ENCODE measurements at places on chromosomes 1 and 21.

DNA sequence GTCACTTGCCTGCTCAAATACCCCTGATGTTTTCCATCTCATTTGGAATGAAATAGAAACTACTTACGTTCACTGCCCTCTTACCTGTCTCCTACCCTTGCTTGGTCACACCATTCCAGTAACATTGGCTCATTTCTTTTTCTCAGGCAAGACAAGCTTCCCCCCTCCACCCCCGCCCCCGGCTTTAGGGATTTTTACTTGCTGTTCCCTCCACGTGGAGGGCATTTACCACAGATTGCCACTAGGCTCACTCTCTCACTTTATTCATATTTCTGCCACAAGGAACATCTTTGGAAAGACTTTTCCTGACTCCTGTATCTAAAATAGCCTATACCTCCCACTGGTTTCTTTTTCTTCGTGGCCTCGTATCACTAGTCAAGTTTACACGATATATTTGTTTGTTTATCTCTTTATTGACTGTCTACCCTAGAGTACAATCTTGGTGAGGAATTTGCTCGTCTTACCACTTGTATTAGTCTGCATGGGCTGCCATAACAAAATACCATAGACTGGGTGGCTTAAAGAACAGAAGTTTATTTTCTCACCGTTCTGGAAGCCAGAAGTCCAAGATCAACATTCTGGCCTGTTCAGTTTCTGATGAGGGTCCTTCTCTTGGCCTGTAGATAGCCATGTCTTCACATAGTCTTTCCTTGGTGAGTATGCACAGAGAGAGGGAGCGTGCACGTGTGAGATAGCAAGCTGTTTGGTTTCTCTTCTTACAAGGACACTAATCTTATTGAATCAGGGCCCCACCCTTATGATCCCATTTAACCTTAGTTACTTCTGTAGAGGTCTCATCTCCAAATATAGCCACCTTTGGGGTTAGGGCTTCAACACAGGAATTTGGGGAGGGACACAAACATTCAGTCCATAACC, 126.2 kb downstream of the NRDC start:
- no peak for DNase-seq

- DNase-seq = no peak
Measured at GRCh38 chr1:210257698-210258529, 25.3 kb downstream of the SERTAD4 start.

DNA sequence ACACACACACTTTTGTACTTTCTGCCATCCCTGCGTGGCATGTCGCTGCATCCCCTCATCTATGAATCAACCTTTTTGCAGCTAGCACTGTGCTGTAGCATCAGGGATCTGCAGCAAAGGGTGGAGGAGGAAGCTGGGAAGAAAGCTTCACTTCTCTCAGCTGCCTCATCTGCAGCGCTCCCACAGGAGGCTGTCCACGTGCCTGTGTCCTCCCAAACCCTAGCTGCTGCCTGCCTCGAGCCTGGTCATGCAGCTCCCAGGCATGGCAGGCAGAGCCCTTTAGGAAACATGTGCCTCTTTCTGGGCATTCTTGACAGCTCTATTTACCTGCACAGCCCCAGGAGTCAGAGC, 262.1 kb upstream of the SGIP1 start:
- DNase-seq = no peak

GRCh38 chr1:10637400-10637799, 159.0 kb downstream of the CASZ1 start:
- no peak for DNase-seq

DNA sequence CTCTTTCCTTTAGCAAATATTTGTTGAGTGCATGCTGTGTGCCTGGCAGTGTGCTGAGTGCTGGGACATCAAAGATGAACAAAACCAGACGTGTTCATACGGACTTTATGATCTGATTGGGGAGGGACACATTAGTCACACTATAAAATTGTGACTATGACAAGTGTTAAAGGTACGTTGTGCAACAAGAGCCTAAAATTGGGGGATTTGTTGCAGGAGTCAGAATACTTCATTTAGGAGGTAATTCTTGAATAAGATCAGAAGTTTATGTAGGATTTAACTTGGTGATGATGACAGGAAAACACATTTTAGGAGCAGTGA, 29.6 kb downstream of the B3GALT2 start:
- DNase-seq = no peak

DNA sequence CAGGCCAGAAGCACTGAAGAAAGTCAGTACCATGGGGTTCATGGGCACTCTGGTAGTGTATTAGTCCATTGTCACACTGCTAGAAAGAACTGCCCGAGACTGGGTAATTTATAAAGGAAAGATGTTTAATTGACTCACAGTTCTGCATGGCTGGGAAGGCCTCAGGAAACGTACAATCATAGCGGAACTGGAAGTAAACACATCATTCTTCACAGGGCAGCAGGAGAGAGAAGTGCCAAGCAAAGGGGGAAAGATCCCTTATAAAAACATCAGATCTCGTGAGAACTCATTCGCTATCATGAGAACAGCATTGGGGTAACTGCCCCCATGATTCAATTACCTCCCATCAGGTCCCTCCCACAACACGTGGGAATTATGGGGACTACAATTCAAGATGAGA, 20.2 kb upstream of the ROR1 start:
- DNase-seq = no peak

- no peak for DNase-seq
Measured at GRCh38 chr1:203167026-203167912, 8.4 kb downstream of the MYBPH start.

GRCh38 chr1:47380699-47381098, 35.4 kb upstream of the FOXE3 start:
- no peak for DNase-seq

DNA sequence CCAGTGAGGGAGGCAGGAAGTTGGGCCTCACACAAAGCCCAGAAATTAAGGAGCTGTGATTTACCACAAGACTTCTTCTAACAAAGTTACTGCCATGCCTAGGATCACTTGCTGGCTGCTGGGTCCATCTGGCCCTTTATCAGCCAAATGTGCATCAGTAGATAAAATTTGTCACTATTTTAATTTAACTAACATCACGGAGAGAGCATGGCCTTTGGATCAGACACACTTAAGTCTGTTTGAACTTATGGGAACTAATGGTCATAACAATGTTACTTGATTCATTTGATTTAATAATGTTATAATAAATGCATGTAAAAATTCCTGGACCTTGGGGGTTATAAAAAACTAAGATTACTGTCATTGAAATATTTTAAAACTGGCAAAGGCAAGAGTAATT, 67.2 kb upstream of the CCDC190 start:
- no peak for DNase-seq

DNA sequence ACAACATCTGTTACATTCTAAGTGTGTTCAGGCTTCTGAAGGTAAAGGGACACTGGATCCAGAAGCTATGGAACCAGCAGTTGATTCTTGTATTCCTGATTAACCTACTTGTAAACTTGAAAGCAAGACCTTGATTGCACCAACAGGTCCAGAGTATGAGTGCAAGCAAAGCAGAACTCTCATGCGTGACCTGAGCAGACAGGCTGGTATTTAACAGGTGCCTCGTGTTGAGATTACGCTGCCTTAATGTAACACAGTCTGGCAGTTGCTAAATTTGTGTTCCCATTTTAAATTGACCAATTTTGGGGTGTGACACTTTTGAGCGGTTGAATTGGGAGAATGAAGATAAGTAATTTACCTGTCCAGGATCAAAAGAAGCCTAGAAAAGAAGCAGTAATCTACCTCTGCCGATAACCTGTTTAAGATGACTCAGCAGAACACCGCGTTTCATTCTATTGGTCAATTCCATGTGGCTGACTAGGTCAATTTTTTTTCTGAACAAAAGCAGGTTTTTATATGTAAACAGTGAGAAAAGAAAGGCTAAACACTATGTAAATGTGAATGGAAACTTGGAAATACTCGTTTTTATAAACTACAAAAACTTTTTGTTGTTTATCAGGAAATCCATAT, 147.6 kb downstream of the DYRK1A start:
- DNase-seq = no peak

GRCh38 chr21:41962425-41962966, 8.7 kb upstream of the C2CD2 start:
- no peak for DNase-seq

GRCh38 chr1:155990005-155990739, 11.8 kb upstream of the ARHGEF2 start:
- no peak for DNase-seq

DNA sequence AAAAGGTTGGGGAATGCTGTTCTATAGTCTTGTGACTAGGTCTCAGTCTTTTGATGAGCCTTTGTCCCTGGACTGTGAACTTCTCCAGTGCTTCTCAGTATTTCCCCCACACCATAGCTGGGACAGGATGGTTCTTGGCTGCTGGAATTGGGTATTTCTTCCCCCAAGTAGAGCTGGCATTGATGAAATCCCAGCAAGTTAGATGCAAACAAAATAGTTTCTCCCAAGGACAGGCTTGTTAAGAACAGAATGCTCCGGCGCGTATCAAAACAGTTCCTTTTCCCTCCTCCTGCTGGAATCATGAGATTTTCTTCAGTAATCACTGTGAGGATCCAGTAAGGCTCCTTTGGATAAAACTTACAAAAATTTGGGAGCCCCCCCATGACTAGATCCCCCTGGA, 162.6 kb downstream of the PIK3R3 start:
- DNase-seq = no peak

DNA sequence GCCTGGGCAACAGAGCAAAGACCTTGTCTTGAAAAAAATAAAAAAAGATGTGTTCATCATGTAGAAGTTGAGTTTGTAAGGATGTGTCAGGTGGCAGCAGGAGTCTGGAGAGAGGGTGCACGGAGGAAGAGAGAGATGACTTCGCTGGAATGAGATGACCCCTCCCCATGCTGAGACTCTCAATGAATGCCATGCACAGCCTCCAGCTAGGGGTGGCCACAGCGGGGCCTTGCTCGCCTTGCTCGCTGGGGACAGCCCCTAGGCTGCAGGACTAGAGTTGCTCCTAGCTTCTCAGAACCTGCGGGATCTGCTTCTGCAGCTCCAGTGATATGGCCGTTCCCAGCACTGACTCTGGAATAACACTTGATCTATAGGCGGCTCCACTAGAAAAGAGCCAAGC, 6.6 kb upstream of the C2CD2 start:
- DNase-seq = no peak

- no peak for DNase-seq
Measured at GRCh38 chr1:36062315-36062714, 21.6 kb upstream of the TEKT2 start.

DNA sequence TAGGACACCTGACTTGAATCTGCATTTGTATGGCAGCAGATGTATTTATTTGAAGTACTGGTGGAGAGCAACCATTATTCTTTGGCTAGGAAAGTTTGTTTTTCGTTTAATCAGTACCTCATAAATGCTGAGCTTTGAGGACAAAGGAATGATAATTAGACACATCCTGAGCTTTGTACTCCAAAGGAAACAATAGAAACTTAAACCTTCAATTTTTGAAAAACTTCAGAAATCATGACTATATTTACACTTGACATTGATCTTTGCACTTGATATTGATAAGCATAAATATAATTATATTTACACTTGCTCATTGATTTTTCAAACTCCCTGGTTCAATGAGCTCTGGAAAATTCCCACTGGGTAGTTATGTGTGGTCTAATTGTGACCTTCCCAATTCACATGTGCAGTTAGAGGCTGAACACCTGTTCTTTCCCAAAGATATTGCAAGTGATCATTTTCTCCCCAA, 10.7 kb downstream of the PATJ start:
- no peak for DNase-seq

DNA sequence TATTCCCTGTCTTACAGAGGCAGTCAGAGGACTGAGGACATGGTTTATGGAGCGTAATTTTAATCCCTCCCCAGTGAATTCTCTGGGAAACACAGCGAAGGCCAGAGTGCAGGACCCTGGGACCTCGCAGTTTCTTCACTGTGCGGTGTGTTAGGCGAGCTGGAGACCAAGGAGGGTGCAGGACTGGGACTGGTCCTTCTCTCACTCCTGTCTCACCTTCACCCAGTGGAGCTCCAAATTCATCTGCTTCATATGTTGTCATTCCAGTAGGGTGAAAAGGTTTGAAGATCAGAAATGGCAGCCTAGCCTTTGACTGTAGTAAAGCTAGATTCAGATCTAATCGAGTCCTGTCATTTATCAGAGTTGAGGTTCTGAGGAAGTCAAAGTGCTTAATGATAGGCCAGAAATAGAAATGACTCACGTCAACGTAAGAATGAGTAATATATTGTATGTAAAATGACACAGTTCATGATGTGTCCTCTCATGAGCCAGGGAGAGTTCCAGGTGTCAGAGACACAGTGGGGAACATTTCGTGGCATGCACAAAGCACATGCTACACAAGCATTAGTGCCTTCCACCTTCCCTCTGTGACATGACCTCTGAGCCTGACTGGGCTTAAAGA, 647.5 kb downstream of the SMYD3 start:
- DNase-seq = no peak

- no peak for DNase-seq
Measured at GRCh38 chr1:110706621-110707020, 31.9 kb upstream of the KCNA3 start.

GRCh38 chr1:225467193-225468020, 39.6 kb upstream of the LBR start:
- DNase-seq = peak; percentile 89

- DNase-seq = no peak
Measured at GRCh38 chr1:83905315-83905907, 93.5 kb downstream of the TTLL7 start.

GRCh38 chr1:18354612-18355011, 126.1 kb upstream of the KLHDC7A start:
- no peak for DNase-seq

GRCh38 chr1:92374223-92374622, 75.4 kb downstream of the RPAP2 start:
- no peak for DNase-seq

- no peak for DNase-seq
Measured at GRCh38 chr1:52627028-52627427, 5.9 kb upstream of the SHISAL2A start.

- no peak for DNase-seq
Measured at GRCh38 chr1:95703046-95703445, 469.0 kb downstream of the RWDD3 start.

DNA sequence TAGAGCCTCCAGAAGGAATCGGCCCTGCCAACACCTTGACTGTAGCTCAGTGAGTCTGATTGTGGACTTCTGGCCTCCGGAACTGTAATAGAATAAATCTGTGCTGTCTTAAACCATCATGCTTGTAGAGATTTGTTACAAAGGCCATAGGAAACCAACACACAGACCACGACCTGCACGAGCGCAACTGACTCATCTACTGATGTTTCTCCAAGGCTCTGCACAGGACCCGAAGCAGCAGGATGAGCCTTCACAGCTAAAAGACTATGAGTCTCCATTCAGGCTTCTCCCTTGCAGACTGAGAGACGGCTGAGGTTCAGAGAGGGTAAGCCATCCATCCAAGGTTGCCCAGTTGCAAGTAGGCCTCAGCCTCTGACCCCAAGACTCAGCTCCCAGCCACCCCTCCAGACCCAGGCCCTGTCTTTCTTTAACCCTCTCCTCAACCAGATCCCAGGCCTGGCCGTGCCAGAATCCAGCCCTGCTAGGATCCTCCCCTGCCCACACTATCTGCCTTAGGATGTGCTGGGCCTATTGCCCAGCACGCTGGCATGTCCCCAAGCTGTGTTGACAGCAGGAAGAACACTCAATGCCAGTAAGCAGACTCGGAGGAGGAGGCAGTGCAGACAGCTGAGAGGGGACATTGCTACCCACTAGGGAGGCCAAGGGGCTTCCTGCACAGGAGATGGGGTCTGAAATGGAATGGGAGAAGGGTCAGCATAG, 109.0 kb downstream of the HMGB4 start:
- no peak for DNase-seq

GRCh38 chr1:240468656-240469055, 143.3 kb downstream of the GREM2 start:
- DNase-seq = no peak
